ENCODE measurements at places on chromosomes 2 and 18.

DNA sequence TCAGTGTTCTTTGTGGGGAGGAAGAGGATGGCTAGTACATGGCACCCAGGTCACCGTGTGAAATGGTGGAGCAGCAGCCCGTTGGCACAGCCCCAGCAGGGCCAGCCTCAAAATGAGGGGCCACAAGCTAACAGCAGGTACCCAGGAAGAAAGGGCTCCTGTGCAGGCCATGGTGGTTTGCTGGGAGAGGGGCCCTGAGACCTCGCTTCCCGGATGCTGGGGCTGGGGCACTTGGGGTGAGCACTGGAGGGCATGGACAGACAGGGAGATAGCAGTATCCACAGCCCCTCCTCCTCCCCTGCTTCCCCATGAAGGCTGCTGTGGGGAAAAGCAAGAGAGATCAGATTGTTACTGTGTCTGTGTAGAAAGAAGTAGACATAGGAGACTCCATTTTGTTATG, 16.2 kb upstream of the TEX44 start:
- DNase-seq: peak; percentile 36

DNA sequence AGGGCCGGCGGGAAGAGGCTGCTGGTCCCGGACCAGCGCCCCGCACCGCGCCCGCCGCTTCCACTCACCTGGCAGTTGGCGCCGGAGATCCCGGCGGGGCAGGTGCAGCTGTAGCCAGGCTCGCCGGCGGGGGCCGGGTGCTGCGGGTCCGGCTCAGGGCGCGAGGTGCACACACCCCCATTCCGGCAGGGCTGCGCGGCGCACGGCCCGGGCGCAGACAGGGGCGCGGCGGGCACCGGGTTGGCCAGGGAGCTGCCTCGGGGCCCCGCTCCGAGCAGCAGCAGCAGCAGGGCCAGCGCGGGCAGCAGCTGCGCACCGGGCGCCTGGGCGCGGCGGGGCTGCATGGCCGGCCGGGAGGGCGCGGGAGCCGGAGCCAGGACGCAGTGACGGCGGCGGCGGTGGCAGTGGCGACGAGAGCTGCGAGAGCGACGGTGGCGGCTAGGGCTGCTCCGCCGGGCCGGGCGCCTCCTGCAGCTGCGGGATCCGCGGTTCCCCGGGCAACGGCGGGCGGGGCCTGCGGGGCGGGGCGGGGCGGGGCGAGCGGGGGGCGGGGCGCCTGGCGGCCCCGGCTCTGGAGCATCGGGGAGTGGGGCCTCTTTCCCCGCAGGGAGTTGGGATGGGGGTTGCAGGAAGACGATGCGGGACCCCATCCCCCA, at the start of gene DNER:
DNER (minus strand) TSS at position 476 of the 656 bp plus-strand sequence; CDS start at position 344, 132 bp downstream.
- DNase-seq: peak; percentile 72

DNA sequence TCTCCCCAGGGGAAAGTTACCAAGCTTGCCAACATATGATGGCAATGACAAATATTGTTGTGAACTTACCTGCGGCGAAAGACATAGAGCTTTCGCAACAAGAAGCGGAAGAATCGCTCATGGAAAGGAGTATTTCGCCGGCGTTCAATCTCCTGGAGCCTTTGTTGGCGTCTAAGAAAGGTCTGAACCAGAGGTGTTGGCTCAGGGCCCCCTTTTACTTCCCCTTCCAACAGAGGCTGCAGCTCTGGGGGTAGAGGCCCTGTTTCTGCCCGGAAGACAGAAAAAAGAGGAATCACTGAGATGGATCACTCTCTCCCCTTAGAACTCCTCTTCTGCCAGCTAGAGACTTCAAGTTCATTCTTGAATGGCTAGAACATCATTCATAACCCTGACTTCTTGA, 10.8 kb downstream of the GGCX start:
- DNase-seq: no peak

DNA sequence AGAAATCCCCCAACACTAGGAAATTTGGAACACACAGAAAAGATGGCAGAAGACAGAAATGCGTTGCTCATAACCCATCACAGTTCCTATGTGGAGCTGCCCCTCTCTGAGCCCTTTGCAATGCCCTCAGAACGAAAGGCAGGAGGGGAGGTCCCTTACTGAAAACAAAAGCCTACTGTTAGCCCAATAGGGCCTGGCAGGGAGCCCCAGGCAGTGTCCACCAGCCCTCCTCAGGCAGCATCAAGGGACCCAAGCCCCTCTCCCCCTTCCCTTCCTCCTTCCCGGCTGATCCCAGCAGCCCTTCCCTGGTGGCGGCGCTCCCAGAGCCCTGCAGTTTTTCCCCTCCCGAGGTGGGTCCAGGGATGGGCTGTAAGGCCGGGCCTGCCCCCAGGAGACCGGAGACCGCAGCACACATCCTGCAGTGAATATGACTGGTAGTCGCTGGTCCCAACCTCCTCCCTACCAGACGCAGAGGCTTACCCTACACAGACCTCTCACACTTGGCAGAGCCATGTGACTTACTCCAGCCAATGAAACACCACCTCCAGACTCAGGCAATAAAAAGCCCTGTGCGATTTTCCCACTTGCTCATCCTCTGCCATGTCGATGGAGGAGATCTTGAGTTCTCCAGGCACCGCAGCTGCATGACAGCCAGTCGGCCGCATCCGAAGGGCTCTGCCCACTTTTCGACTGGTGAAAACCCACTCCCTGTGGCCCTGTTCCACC, 19.4 kb upstream of the DUSP2 start:
- DNase-seq: peak; percentile 51

DNA sequence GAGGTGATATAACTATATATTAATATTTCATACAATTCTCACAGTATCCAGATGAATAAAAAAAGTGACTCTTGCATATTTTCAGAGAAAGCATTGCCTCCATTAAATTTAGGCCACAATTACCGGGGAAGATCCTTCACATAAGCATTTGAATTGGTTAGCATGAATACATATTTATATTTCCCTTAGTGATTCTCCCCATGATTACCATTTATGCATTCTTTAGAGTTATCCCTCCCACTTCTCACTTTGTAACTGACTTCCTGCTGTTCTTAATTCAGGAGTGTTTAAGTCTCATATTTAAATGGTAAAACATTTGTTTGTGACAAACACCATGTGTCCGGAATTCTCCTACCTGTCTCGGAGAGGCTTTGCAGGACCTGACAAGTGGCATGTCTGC, 523.4 kb downstream of the CCDC85A start:
- DNase-seq: no peak

- peak; percentile 53 for DNase-seq
Measured at GRCh38 chr2:232486558-232487384, 863 bp downstream of the ECEL1 start.

- no peak for DNase-seq
Measured at GRCh38 chr2:68952887-68953521, at the start of gene GKN2. Gene GKN2, minus strand, starts transcription at chr2:68952893. Its CDS starts 32 bp downstream, at chr2:68952861.

DNA sequence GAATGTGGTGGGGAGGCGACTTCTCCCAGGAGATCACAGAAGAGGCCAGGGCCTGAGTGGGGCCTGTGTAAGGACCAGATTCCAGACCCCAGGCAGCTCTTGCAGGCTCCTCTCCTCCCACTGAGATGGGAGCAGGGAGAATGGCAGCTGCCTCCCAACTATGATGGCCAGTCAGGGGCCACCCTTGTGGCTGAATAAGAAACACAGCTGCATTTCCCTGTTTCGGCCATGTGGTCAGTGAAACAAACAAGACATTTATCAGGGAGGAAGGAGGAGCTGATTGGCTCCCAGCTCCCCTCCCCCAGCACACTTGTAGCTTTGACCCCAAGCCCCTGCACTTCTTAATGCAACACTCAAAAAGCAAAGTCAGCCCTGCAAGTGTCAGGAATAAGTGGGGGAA, 143.5 kb downstream of the CELF4 start:
- no peak for DNase-seq

DNA sequence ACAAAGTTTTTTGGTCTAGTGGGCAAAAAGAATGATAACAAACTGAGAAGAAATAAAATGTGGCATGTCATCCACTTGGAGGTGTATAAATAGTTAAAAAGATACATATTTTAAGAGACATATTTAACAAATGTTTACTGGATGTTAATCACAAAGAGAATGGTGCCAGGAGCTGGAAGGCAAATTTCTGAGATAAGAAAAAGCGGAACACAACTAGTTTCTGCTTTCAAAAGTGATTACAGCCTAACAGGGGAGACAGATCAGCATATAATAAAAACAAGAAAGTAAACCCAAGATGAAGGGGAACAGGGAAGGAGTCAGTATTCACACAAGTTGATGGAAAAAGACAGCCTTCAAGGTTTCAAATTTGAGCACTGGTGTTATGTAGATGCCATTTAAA, 91.3 kb downstream of the OLA1 start:
- no peak for DNase-seq

GRCh38 chr2:147639891-147640290, 204.9 kb upstream of the ACVR2A start:
- DNase-seq: no peak

DNA sequence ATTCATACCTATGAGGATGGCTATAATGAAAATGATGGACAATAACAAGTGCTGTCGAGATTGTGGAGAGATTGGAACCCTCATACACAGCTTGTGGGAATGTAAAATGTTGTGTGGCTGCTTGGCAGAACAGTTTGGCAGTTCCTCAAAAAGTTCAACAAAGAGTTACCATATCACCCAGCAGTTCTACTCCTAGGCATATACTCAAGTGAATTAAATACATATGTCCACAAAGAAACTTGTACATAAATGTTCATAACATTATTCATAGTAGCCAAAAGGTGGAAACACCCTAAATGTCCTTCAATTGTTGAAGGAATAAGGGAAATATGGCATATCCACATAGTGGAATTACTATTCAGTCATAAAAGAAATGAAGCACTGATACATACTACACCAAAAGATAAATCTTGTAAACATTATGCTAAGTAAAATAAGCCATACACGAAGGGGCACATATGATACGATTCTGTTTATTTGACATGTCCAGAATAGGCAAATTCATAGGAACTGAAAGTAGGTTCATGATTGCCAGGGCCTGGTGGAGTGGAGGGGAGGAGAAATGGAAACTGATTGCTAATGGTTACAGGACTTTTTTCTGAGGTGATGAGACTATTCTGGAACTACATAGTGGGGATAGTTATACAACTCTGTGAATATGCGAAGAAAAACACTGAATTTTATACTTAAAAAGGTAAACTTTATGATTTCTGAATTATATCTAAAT, 92.1 kb downstream of the ADAM23 start:
- no peak for DNase-seq

DNA sequence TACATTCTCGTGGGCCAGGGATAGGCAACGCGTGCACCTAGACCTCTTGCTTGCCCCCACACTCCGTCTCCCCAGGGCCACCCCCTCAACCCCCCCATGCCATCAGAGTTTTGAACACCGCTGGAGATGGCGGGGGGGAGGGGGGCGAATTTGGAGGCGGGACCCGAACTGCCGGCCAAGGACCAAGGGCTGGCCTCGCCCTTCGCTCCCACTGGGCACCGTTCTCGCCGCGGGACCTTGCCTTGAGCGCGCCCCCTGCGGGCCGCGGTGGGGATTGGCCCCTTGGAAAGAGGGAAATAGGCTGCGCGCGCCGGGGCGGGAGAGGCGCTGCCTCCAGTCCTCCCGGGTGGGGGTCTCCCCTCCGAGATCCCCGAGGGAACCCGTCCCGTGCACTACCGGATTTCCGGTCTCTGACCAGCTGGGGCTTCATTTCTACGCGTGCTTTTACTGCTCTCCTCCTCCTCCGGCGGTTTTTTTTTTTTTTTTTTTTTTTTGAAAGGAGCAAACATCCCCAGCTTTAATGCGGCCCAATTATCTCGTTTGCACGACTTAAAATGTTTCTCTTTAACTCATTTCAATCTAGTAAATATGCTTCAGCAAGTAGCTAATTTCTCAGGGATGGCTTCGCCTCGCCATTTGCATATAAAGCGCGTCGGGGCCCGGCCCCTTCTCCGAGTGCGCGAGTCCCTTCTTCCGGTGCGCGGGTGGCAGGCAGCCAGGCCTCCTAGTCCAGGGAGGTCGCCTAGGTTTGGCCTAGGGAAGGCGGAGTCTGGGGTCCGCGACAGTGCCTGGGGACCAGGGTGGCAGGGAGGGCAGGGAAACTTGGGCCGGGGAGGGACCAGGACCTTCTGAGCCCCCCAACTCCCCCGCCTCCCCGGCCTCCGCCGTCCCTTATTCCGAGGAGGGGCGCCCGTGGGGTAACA, 10.0 kb upstream of the GBX2 start:
- DNase-seq: peak; percentile 87

DNA sequence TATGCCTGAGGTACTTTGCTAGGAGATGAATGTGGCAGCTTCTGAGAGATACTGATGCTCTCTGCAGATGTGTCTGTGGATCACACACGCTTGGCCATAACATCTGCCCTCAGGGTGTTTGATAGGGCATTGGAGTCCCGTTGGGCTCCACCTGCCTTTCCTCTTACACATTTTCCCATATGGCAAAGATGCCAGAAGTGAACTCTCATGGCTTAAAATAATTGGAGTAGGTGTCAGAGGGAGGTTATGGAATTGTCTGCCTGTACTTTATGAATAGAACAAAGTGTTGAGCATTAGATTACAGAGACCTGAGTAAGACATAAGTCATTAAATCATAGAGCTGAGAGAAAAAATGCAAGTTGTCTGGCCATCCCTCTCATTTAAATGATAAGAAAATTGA, 75.3 kb upstream of the PNPT1 start:
- DNase-seq: no peak
